Vagina (tissue), 2 donors: ENCODE measurements at places on chromosomes 1 and 21.

GRCh38 chr1:30878559-30878958 lies 30.0 kb downstream of the SDC3 start:
- no peak for DNase-seq

DNA sequence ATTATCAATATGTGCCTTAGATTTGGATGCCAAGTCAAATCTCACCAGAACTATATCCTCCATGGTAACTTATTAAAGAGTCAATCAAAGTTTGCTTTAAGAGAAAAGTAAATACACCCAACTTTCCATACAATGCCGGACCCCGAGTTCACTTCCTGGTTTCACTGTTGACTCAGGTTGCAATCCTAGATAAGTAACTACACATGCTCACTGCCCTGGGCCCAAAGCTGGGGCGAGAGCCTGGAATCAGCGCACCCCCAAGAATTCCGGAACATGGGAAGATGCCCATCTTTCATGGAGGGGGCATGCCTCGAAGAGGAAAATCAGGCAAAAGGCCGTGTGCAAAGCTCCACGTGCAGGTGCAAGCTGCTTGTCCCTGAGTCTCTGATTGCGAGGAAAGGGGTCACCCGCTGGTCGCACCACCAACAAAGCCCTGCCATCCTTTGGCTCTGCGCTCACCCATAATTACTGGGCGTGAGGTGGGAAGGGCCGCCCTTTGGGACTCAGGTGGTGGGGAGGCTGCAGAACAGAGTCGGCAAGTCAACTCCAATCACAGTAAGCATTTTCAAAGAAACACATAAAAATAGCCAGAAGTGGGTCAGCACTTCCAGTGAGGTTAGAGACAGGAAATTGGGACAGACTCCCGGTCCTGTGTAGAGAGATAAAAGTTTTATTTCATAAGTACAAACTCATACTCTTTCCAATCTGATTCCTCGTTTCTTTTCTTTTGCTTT lies 167.7 kb downstream of the TOMM20 start:
- DNase-seq = no peak

DNA sequence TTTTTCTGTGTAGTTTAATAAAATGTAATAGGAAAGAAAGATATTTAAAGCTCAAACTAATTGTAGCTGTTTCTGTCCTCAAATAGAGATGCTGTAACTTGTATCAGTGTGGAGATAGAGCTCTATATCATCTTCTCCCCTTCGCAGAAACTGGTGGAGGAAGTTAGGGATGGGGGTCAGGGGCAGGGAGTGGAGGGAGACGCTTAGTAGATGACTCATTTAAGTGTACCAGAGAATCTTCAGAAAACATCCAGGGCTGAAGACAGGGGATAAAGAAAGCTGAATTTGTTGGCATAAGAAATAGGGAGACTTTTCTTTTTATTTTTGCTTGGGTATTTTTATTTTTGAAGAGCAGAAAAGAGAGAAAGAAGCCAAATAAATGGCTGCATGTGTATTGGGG lies 282.6 kb upstream of the DPYD start:
- DNase-seq = no peak

DNA sequence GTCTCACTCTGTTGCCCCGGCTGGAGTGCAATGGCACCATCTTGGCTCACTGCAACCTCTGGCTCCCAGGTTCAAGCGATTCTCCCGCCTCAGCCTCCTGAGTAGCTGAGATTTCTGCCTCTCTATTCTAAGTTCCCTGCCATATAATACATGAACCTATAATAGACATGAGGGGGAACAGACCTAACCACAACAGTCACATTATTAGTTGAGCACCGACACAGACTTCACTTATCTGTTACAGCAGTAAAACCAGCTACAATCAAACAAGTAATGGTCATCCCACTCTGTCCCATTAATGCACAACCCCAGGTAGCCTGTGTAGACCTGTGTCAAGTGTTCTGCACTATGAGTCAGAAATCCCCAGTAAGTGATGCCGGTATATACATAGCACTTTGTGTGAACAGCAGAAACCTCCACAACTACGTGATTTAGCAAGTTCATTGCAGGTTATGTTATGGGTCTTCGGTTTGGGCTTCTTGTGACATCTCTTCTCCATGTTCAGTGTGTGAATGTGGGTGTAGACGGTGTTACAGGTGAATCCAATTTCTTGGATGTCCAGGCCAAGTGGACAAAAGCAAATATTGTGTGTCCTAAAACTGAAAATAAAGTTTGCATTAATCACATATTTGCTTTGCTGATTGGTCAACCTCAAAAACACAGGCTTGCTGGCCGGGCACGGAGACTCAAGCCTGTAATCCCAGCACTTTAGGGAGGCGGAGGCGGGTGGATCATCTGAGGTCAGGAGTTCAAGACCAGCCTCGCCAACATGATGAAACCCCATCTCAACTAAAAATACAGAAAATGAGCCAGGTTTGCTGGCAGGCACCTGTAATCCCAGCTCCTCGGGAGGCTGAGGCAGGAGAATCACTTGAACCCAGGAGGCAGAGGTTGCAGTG lies 3.6 kb downstream of the MMACHC start:
- no peak for DNase-seq

DNA sequence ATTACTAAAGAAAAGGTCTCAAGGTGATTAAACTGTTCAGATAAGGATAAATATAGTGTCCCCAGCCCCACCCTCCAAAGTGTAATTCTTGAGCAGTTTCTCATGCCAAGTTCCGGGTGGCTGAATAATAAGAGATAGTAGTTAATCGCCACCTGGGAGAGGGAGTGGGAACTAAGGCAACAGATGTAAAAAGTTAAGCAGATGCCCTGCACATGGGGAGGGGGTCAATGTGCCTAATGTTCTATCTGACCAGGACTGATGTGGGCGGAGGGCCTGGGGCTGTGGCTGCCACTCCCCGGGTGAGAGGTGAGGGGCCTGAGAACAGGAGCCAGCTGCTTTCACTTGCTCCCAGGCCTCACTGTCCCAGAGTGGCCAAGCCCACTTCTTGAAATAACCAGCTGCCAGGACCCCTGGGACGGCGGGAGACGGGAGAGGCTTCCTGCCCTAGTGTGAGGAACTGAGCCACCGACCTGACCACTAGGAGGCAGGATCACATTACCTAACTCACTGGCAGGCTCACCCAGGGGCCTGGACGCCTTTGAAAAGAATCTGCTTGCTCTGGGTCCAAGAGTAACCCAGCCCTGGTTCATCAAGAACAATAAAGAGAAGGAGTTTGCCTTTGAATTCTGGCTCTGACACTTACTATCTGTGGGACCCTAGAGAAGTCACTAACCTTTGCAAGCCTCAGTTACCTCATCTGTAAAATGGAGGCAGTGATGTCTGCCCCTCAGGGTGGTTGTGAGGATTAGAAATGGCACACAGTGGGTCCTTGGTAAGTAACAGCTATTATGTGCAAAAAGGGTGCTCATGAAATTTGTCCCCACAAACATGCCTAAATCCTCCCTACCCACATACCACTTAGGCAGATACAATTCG lies 179.2 kb downstream of the ATG4C start:
- DNase-seq = no peak

- no peak for DNase-seq
Observed at GRCh38 chr1:210695026-210695425, 366.3 kb downstream of the HHAT start.

- DNase-seq = no peak
Observed at GRCh38 chr1:233246965-233247364, 48.6 kb downstream of the PCNX2 start.

- no peak for DNase-seq
Observed at GRCh38 chr1:23736437-23737134, 6.7 kb upstream of the ELOA start.

GRCh38 chr1:1206376-1206965 lies at the start of gene TNFRSF18:
Gene TNFRSF18 (minus strand): TSS chr1:1206592. CDS start chr1:1206571, 21 bp downstream.
- no peak for DNase-seq

DNA sequence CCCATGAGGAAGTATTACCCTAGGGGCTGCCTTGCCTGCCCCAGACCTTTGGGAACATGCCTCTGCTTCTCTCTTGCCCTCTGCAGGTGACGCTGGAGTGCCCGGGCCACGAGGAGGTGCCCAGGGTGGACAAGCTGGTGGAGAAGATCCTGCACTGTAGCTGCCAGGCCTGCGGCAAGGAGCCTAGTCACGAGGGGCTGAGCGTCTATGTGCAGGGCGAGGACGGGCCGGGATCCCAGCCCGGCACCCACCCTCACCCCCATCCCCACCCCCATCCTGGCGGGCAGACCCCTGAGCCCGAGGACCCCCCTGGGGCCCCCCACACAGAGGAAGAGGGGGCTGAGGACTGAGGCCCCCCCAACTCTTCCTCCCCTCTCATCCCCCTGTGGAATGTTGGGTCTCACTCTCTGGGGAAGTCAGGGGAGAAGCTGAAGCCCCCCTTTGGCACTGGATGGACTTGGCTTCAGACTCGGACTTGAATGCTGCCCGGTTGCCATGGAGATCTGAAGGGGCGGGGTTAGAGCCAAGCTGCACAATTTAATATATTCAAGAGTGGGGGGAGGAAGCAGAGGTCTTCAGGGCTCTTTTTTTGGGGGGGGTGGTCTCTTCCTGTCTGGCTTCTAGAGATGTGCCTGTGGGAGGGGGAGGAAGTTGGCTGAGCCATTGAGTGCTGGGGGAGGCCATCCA lies 7.8 kb upstream of the HTR6 start:
- no peak for DNase-seq

DNA sequence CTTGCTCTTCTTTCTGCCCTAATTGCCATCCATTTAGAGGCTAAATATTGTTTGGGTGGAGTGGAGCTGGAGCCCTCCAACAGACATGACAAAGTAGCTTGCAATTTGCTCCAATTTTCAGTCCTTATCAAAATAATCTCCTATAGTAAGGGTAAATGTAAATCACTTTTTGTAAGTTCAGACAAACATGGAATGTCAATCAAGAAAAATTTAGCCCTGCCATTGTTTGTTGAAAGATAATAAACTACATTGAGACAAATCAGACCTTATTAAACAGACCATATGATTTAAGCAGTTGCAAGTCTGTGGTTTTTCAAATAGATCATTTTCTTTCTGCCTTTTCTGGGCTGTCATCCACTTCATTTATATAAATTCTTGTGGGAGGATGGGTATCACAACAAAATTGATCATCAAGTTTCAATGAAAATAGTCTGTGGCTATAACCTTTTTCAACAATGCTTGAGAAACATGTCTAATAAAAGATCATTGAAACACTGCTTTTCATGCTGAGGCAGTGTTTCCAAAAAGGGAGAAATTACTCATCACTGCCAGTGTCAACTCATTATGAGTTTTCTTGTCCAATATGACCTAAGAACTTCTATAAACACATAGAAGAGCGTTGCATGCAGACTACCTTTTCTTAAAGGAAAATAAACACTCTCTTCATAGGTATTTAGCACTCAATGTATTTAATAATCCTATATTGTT lies 1152.0 kb upstream of the B3GALT2 start:
- DNase-seq = no peak

GRCh38 chr1:55064071-55064581 lies 24.8 kb downstream of the PCSK9 start:
- DNase-seq = no peak

DNA sequence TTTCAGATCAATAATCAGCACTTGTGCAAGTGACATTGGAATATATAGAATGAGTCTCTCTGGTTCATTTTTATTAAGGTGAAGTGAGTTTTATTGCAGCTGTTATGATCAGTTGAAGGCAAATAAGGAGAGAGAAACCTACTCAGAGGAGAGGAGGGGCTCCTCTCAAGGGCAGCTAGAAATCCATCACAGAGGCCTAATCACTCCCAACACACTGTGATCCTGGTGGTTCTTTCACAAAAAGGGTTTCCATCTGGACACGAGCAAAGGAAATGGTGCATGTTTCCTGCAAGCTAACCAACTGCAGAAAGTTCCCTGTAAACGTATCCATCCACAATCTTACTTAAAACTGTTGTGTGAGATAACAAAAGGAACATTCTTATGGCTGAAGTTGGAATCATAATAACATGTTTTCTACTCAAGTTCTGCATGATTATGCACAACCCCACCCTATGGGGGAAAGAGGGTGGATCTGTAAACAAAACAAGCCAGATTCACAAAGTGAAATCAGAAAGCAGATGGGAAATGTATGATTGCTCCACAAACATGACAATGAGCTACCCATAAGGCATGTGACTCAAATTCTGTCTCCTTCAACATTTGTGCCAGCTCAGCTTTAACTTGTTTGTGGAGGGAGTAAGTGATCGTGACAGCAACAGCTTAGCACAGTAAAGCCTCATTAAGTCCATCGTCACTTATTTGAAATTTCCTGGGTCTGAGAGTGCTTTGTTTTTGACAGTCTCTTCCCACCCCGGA lies 141.2 kb upstream of the ST6GALNAC5 start:
- DNase-seq = no peak

- no peak for DNase-seq
Observed at GRCh38 chr1:114104949-114105348, 48.7 kb downstream of the SYT6 start.

- no peak for DNase-seq
Observed at GRCh38 chr1:88401313-88401712, 282.8 kb upstream of the PKN2 start.

GRCh38 chr1:84502927-84503326 lies 3.3 kb upstream of the SPATA1 start:
- DNase-seq = no peak

GRCh38 chr1:111241797-111242196 lies 14.3 kb downstream of the CHI3L2 start:
- DNase-seq = no peak

DNA sequence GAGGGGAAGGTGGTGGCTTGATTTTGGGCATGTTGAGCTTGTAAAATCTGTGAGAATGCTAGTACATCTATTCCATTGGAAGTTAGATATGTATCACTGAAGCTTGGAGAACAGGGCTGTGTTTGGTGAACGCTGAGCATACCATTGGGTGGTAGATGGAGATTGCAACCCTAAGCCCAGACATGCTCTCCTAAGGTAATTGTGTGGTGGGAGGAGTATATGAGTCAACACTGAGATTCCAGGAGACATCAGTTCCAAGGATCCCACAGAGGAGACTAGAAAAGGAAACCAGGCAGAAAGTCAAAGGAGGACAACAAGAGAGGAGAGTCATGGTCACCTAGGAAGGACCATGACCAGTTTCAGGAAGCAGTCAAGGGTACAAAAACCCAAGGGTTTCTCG lies 60.4 kb downstream of the KIF21B start:
- no peak for DNase-seq

DNA sequence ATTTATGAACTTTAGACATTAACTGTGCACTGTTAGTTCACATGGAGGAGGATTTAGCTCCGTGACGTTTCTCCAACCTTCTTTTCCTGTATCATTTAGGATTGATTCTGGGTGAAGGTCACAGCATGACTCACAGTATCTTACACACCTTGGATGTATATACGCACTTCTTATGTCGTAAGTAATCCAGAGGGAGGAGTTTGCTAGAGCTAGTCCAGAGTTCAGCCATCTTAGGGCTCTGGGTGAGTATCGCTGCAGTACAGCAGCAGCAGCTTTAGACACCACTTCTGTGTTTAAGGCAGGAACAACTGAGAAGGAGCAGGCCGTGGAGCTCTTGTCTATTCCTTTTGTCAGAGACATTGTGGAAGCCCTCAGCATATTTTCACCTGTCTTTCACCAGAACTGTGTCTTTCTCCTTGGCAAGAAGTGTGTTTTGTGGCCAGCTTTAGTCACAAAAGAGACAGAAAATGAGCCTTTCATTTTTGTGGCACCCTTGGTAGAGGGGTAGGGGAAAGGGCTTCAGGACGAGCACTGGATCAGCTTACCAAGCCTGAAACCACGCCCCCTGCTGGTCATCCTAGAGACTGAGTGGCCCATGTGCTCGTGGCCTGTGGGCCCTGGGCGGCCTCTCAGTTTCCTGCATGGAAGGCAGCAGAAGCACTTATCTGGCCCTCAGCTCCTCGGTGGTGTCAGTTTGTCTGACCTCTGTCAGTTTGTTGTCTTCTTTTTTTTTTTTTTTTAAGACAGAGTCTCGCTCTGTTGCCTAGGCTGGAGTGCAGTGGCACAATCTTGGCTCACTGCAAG lies 64.0 kb downstream of the ADARB1 start:
- DNase-seq = no peak

- no peak for DNase-seq
Observed at GRCh38 chr1:90721210-90722194, 4.4 kb upstream of the BARHL2 start.
